CD8-positive, alpha-beta T cell (primary cell): ENCODE measurements at places on chromosomes 6 and 20.

GRCh38 chr20:54650052-54650719, 174.8 kb downstream of the DOK5 start:
- no peak for DNase-seq

- no peak for DNase-seq
These were observed 20.3 kb upstream of the ATXN1 start for GRCh38 chr6:16781348-16782169.

DNA sequence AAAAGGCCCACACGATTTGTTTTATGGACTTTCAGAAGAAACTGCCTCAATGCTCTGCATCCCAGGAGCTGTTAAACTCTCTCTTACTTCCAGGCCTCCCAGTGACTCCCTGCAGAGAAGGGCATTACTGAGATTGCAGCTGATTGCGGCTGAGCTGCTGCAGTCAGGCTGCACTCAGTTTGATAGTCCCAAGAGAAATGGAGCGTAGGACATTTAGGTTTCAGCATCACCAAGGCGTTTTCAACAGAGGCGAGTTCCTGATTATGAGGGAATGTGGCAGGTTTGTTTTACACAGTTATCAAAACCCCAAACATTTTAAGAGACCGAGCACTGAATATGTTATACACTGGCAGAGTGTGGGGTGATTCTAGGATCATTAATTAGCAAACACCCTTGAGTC, 145.6 kb downstream of the TBX18 start:
- DNase-seq = no peak

- peak; percentile 81 for DNase-seq
These were observed 103.2 kb upstream of the DUSP22 start for GRCh38 chr6:188821-189655.

GRCh38 chr6:50990750-50991446, 172.2 kb downstream of the TFAP2B start:
- no peak for DNase-seq
